NCI-H226 (cell line): ENCODE measurements at places on chromosomes 3 and 15.

DNA sequence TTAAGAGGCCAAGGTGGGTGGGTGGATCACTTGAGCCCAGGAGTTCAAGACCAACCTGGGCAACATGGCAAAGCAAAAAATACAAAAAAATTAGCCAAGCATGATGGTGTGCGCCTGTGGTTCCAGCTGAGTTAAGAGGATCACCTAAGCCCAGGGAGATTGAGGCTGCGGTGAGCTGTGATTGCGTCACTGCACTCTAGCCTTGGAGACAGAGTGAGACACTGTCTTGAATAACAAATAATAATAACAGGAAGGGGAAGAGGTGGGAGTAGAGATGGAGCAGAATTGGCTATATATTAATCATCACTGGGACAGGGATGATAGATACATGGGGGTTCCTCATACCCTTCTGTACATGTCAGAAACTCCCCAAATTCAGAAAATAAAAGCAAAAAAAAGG lies 23.8 kb upstream of the NMB start:
- peak; percentile 72 for DNase-seq

DNA sequence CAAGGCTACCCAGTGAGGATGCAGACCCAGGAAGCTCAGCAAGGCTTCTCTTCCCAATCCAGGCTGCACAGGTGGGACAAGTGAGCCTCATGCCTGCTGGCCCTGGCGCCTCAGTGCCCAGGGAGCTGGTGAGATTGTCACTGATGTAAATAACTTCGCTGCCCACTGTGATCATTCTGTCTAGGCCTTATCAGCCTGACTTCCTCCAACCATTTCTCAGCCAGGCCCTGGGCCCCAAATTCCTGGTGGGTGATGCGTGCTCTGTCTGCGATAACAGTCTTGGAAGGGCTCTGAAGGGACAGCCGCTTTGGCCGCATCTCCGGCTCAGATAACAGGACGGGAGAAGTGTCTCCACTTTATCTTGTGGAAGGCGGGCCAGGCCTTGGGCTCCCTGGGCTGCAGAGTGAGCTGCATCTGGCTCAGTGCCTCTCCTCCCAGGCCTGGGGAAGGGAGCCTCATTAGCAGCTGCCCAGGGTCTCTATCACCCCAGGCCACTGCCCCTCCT lies 2.2 kb upstream of the FBLN2 start:
- DNase-seq, result peak; percentile 93

DNA sequence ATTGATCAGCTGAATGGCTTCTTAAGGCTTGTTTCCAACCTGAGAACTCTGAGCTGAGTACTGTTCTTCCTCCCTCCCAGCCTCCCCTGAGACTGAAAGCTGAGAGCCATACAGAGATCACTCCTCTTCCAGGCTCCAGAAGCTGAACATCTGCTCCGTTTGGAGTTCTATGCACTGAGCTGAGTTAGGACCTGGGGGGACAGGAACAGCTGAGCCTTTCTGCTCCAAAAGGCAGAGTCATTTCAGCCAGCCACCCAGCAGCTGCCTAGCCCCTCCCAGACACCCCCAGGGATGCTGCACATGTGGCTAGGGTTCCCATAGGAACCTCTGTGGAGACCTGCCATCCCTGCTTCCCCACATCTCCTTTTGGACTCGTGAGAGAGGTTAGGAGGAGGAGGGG lies 64.2 kb upstream of the GLCE start:
- DNase-seq, result no peak

GRCh38 chr3:107208796-107209195 lies 168.4 kb upstream of the CCDC54 start:
- DNase-seq, result no peak

GRCh38 chr3:40299721-40300335 lies 9.7 kb upstream of the EIF1B start:
- DNase-seq, result peak; percentile 73

GRCh38 chr3:81045246-81045645 lies 716.2 kb downstream of the GBE1 start:
- DNase-seq, result no peak

DNA sequence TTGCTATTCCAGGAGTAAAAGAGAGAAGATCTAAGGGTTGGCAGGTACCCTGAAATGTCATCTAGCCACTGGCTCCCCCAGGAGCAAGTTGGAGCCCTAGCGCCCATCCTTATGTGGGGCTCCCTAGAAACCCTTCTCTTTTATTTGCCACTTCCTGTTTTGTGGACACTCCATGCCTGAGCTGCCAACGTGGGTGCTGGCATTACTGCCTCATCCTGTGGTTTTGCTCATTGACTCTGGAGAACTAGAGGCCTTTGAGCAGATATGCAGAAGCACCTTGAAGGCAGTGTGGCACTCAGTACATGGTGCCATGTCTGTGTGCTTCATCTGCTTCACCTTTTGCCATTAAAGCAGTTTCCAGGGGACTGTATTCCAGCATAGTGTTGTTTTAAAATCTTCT lies 8.1 kb downstream of the EDEM1 start:
- DNase-seq, result peak; percentile 79

DNA sequence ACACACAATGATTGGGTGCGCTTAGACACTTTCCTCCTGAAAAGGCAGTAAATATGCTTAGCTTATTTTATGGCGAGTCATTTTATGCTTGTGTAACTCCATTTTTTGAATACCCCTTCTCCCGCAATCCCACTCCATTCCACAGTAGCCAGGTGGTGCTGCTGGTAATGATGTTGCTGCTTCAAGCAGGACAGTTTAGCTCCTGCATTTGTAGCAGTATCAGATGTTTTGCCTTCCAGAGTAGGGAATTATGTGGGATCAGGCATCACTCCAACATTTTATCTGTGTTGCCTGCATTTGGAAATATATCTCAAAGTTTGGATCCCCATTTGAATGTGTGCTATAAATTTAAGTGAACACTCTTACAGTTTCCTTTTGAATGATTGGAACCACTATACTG lies 302.1 kb upstream of the SGO1 start:
- DNase-seq, result peak; percentile 12

DNA sequence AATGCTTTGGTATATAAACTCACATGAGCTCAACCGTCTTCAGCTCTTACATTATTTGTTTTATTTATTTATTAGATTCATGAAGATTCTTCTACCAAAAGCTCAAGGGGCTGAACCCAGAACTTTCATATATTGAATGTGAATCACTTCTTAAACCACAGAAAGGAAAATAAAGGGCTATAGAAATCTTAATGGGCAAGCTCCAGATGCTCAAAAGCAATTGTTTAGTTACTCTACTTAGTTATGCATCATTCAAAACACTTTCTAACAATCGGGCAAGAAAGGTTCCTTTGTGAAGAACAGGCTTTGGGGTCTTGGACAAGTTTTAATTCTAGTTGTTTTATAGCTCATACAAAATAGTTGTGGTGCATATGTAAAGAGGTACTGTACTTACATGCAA lies 380.2 kb downstream of the TIGIT start:
- DNase-seq, result no peak

GRCh38 chr3:122864498-122864897 lies 69.6 kb downstream of the SLC49A4 start:
- no peak for DNase-seq

DNA sequence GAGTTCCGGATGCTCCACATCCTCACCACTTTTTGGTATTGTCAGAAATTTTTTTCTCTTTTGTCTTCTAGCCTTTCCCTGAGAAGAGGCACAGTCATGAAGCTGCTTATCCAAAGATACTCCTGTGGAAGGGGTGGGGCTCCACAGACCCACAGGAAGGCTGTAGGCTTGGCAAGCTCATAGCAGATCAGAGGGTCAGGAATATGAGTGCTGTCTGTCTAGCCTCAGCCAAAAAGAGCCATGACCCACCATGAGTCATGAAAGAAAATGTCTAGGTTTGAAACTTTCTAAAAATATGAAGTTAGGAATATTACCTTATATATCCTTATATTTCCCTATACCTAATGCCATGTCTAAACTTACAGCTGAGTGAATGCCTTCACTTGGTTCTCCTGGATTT lies 118.2 kb upstream of the THBS1 start:
- DNase-seq, result peak; percentile 10

DNA sequence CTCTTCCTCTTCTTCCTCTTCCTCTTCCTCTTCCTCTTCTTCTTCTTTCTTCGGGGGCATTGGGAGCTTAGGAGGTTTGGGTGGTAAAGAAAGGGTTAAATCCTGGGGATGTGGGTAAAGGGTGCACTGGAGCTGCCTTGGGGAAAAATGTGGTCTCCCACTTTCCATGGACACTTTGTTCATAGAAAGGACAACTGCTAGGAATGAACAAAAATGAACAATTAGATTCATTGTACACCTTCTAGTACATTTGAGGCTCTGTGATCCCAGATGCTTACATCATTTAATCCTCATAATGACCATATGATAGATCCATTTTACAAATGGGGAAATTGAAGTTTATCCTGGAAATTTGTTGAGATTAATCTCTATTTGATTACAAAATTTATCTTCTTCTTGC lies 699.7 kb downstream of the TUSC7 start:
- DNase-seq, result no peak

DNA sequence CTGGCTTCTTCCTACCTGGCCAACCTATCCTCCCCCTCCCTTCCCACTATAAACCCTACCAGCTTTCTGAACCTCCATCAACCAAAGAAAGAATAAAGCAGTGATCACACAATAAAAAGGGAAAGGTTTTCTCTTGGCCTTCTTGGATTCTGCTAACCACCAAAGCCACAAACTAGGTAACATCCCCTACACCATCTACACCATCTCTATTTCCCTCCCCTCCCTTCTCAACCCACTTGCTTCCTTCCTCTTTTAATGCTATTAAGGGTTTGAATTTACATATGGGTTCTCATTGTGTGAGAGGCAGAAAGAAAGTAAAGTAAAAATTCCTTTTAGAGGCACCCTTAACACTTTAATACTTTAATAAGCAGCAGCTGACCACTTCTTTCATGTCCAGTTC lies 25.8 kb upstream of the RSL24D1 start:
- DNase-seq, result no peak

DNA sequence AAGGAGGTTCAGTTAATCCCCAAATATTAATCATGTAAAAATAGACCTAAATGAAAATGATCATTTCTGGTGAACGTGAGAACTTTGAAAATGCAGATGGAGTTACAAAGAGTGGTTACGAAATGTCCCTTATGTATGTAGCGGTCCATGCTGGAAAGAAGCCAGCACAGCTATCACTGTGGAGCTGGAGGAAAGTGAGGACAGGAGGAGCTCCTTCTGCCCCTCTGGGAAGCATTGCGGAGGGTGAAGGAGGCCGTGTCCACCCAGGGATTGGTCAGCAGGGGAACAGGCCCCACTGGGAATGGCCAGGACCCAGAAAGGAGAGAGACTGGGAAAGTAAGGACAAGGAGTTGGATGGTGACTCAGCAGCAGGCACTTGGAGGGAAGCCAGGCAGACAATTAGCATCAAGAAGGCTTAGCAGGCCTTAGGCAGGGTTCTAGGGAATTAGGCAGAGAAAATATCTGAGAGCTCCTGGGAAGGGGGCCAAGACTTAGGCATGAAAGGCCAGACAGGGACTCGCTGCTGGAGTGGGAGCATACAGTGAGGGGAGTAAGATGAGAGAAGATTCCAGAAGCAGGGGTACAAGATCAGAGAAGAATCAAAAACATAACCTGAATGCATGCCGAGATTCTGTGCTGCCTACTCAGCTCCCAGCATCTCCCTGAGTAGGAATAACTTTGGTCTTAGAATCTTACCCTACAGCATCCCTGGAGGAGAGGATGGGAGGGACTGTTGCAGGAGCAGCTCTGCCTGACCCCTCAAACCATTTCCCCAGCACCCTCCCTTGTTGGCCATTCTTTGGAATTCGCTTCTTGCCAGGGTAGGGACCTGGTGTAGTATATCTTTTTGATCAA lies 171.0 kb upstream of the UMPS start:
- peak; percentile 74 for DNase-seq

DNA sequence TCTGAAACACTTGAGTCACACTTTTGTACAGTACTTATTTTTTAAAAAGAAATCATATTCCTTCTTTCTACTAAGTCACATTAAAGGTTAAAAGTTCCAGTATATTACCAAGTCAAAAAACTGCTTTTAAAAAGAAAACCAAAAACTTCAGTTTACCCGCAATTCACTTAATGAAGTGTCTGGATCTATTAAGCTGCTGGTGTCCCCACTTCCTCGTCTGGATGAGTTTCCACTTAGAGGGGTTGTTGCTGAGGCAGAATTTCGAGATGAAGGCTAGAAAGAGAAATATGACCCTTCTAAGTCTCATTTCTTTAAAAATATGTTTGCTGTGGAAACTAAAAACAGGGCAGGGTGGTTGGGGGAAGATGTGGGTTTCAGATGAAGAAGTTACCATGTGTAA lies 79.7 kb downstream of the LRRFIP2 start:
- DNase-seq, result no peak

DNA sequence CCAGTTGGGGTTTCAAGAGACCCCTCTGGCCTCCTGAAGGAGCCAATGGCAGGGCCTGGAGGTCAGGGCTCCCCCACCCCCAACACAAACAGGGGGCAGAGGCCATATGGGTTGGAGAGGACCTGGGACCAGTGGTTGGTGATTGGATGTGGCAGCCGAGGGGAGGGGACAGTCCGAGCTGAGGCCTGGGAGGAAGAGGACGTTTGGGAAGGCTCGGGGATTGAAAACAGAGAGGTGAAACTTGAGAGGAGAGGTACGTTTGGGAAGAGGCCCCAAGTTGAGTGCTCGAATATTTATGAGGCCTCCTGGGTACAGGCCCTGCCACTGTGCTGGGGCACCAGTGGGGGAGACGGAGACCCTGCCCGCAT lies 53.7 kb downstream of the DNAJB8 start:
- no peak for DNase-seq

DNA sequence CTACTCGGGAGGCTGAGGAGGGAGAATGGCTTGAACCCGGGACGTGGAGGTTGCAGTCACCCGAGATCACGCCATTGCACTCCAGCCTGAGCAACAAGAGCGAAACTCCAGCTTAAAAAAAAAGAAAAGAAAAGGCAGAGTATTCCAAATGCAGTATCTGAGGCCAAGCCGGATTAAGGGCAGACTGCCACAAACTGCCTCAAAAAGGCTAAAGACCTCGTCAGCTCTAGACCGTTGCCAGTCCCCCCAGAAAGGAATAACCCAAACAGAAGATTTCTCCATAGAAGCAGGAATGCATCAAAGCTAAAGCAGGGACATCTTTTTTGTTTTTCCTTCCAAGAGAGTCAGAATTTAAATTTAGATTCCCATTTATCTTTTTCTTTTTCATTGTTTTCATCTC lies 72.9 kb downstream of the TM4SF4 start:
- DNase-seq, result no peak

DNA sequence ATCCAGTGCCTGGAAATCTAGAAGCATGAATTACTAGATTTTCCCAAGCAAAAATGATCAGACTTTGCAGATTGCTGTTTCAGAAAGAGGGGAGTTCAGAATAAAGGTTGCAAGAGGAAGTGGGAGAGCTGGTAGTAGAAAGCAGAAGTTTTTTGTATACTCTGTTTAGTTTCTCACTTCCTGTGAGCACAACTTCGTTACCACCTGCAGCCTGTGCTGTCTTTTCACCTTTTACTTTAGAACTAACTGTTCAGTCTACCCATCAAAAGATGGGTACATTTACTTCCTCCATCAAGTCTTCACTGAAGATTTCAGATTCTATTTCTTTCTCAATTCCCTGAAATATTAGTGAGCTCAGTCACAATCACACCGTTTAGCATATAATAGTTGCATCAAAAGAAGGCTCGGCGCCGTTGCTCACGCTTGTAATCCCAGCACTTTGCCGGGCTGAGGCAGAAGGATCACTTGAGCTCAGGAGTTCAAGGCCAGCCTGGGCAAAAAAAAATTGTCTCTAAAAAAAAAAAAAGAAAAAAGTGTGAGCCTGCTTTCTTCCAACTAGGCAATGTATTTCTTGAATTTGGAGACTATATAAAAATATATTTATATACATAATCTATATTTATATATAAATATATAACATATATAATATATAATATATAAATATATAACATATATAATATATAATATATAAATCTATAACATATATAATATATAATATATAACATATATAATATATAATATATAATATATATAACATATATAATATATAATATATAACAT lies 1.8 kb upstream of the CEP97 start:
- DNase-seq, result no peak
